ENCODE measurements at places on chromosomes 1 and 21.

DNA sequence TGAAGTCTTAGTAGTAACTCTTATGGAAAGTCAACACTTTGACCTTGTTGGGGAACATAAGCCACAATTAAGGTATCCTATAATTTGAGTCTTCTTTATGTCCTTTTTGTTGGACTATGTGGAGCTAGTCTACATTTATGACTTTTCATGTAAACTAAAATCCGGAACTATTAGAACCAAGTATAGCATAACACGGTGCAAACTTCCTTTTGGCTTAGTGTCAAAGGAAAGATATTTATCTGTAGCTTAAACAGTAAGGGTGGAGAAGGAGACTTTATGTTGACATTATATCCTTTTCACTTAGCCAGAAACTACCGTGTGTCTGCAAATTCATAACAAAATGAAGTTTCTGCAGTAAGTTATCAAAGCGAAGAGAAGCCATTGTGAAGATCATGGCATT is 7.3 kb downstream of the UAP1 start:
- no peak for DNase-seq

DNA sequence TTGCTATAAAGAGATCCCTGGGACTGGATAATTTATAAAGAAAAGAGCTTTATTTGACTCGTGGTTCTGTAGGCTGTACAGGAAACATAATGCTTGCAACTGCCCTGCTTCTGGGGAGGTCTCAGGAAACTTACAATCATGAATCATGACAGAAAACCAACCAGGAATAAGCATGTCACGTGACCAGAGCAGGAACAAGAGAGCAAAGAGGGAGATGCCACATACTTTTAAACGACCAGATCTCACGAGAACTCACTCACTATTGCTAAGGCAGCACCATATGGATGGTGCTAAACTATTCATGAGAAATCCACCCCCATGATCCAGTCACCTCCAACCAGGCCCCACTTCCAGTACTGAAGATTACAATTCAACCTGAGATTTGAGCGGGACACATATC is 49.8 kb upstream of the RCC1 start:
- no peak for DNase-seq

DNA sequence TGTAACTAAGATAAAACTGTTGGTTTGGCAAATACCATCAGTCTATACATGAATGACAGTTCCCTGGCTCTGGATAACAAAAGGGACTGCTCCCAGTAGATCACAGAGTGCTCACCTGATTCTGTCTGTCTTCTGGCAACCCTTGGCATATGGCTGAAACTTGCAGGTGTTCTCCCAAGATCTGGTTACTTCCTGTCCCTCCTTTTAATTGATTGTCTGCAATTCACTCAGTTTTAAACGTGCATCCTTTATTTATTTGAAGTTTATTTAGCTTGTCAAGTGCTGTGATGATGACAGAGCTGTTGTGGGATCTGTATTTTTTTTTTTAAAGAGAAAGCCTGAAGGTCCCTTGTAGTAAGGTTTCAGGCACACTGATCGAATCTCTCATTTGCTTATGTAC is 3.4 kb downstream of the KCNA3 start:
- DNase-seq = no peak

DNA sequence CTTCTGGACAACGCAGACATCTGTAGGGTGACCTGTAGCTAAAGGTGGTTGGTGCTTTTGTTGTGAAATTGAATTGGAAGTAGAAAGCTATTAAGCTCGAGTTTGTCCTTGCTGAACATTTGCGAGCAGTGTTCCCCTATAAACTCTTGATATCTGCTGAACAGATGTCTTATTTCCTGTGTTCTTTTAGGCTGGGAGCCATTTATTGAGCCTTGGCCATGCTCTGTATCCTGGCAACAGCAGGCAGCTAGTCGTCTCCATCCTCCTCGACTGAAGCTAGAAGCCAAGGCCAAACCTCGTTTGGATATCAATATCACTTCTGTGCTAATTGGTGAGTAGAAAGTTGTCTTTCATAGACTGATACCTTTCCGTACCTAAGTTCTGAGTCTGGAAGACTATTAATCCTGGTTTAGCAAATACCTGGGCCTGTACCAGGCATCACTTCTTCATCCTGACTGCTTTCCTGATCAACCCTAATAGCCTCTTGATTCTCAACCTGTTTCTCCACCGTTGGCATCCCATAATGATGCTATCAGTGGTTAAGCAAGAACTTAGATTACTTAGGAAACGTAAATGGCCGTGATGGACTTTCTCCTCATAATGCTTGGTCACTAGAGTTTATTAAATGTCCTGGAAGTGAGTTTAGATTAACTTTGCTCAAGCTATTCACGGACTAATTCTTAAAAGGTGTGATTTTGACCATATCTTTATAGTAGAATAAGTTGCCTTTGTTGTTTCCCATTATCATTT is 103.4 kb downstream of the VPS13D start:
- DNase-seq = no peak

DNA sequence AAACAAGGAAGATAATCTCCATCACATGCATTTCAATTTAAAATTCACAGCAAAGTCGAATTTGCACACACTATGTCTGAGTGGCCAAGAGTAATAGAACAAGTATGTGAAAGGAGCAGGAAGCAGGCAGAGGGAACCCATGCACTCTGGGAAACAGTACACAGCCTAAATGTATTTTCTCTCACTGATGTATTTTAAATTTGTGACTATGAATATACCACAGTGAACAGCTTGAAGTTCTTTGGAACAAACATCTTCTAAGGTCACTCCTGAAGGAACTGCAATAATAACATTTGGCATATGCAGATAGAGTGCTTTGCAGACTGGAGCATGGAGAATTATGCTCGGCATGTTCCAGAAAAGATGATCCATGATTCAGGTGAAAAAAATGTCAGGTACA is 223.1 kb upstream of the PKN2 start:
- DNase-seq = no peak

DNA sequence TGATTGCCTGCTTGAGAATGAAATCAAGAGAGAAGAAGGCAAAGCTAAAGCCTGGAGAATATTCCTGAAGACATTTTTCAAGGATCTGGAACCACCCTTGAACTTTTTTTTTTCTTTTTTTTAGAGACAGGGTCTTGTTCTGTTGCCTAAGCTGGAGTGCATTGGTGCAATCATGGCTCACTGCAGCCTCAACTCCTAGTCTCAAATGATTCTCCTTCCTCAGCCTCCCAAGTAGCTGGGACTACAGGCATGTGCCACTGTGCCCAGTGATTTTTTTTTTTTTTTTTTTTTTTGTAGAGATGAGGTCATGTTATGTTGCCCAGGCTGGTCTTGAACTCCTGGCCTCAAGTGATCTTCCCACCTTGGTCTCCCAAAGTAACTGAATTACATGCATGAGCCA is 22.2 kb upstream of the IRF2BP2 start:
- no peak for DNase-seq

GRCh38 chr1:69077633-69078032 is 490.1 kb upstream of the LRRC7 start:
- no peak for DNase-seq

DNA sequence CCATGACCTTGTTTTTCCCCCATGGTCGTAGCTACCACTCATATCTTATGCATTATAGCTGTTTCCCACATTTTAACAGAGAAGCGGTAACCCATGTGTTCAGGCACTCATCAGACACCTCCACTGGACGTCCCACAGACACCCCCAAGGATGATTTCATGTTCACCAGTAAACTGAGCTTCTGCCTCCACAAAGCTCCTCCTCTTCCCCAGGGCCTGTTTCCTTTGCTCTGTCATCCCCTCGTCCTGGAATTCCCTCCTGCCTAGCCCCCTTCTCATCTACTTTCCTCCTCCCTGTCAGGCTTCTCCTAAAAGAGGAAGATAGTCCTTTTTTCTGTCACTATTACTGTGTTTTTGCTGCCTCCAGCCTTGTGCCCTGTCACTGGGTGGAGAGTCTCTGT is 111.2 kb downstream of the OMA1 start:
- no peak for DNase-seq

DNA sequence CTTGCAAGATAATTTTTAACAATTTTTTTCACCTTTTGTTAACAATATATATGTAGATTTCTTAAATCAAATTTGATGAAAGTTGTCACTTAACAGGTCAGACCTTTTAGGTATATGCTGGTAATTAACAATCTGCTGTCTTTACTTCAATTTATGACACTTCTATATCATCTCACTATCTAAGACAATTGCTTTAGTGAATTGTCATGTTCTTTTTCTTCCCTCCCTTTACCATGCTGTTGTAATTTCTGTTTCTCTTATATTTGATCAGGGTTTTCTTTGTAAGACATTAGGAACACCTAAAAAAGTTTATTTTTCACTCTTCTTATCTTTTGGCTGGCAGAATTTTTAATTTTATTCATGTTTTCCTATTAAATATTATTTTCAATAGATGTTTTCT is 2.0 kb downstream of the IFI16 start:
- no peak for DNase-seq

All from 8988T (cell line).